ENCODE measurements at places on chromosomes 13 and 19.

- no peak for DNase-seq
Observed at GRCh38 chr13:78193846-78194245, 275.2 kb upstream of the EDNRB start.

DNA sequence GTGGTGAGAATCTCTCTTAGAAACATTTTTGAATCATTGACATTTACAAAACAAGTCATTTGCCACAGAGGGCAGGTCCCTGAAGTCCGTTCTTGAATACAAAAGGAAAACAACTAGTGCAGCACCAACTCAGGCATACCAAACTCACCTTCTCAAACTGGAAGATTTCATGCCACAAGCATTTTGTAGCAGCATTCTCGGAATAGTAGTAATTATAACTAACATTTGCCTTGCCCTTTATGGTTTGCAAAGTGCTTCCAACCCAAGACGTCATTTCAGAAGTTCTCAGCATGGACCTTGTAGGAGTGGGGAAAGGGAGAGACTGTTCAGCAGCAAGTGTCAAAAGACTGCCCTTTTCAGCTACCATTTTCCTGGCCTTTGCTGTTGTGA, 344.6 kb downstream of the RFC3 start:
- DNase-seq: no peak

- no peak for DNase-seq
Observed at GRCh38 chr19:56348289-56348877, 33.7 kb upstream of the ZSCAN5A start.

DNA sequence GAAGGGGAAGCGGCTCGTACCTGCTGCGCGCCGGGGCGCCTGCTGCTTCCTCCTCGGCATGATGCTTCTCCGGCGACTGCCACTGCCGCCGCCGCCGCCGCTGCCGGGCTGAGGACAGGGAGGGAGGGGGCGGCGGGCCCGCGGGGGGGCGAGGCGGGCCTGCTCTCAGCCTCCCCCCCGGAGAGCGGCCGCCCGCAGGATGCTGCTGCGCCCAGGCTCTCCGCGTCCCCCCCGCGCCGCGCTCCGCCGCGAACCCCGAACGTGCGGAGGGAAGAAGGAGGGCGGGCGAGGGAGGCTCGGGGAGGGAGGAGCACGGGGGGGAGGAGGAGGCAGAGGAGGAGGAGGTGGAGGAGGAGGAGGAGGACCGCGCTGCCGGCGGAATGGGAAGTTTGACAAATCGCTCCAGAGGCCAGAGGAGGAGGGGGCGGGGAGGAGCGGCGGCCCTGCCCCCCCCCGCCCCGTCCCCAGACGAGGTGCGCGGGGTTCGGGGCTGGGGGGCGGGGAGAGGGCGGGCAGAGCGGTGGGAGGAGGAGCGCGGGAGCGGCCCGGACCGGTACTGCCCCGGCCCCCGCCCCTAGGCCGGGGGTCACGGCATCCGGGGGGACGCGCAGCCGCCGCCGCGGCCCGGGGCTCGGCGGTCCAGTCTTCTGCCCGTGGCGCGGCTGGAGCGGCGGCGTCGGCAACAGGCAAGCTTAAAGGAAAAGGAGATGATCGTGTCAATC, at the start of gene TSHZ3:
TSHZ3 (minus strand) TSS at position 277 of the 722 bp plus-strand sequence; CDS start at position 60, 217 bp downstream.
- no peak for DNase-seq

DNA sequence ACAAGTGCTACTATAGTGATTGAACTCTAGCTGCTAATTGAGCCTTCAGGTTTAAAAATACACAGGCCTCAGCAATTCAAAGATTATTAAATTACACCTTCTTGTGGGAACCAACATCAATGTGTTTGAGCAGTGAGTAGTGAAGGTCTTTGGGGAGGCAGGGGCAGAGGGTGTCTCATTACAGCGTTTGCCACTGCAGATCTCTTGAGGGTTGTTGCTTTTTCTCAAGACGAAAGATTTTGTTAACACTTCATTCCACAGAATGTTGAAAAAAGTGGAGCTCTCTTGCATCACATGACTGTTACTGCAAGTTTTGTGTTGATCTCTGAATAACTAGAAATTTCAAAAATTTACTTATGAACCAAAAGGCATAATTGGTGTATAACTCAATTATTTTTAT, 253.6 kb downstream of the ATP8A2 start:
- no peak for DNase-seq

- DNase-seq: no peak
Observed at GRCh38 chr19:50882188-50882587, 8.9 kb downstream of the KLK2 start.

DNA sequence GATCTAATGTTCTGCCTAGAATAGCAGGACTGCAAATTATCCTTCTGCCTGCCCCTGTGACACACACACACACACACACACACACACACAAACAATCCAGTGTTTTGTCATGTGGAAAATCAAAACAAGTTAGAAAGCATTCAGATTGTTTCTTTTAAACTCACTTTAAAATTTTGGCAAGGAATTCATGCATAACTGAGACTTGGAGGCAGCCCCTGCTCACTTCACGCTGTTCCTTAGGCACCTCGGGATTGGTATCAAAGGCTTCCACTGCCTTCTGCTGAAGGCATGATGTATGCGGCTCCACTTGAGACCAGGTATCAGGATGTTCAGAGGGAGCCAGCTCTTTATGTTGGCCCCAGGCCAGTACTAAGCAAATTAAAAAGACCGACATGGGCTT, 158.7 kb downstream of the OXGR1 start:
- no peak for DNase-seq

GRCh38 chr19:2287585-2288337, 5.8 kb upstream of the PEAK3 start:
- DNase-seq: no peak

DNA sequence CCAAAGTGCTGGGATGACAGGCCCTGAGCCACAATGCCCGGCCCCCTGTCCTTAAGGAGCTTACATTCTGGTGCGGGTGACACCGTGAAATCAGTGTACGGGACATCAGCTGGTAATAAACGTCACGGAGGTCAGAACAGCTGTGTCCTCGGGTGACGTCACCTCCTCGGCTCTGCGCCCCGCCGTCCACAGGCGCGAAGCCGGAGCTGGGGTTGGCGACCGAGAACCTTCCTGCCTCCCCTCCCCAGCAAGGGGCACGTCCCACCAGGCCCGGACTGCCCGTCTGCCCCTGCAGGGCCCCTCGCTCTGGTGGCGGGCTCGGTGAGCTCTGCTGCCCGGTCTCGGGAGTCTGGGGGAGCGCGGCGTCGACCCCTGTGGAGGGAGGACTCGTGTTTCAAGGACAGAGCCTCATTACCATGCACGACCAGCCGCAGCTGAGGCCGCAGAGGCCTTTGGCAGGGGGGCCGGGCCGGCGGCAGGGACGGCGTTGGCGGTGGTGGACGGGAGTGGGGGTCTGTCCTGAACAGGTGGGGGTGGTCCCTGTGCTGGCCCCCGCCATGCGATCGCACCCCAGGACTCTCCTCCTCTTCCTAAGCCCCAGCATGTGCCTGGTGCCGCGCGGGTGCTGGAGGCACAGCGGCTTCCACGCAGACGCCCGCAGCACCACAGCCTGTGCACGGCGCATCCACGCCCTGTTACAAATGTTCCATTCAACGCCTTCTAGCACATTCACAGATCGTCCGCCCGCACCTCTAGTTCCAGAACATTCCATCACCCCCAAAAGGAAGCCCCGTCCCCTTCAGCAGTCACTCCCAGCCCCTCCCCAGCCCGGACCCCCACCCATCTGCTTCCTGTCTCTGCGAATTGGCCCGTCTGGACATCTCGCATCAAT, 5.4 kb downstream of the LINGO3 start:
- DNase-seq: no peak

DNA sequence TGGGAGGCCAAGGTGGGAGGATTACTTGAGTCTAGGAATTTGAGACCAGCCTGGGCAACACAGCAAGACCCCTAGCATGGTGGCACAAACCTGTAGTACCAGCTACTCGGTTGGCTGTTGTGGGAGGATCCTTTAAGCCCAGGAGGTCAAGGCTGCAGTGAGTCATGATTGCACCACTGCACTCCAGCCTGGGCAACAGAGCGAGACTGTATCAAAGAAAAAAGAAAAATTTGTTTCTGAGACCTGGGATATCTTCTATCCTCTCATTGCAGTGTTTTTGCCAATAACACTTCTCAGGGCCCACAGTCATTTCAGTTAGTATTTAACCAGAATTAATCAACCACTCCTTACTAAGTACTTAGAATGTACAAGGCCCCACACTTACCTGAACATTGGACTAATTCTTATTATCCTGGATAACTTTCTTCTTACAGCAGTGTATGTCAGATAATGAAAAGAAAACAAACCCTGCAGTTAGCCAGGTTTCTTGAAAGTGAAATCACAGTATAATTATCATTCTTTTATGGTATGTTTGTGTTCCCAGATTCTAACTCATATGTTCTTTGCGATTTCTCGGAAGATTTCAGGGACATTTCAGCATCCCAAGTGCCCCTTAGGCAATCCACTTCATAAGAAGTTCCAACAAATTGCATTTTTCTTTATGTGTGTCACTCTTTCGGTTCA, 75.6 kb upstream of the KLF5 start:
- DNase-seq: no peak

DNA sequence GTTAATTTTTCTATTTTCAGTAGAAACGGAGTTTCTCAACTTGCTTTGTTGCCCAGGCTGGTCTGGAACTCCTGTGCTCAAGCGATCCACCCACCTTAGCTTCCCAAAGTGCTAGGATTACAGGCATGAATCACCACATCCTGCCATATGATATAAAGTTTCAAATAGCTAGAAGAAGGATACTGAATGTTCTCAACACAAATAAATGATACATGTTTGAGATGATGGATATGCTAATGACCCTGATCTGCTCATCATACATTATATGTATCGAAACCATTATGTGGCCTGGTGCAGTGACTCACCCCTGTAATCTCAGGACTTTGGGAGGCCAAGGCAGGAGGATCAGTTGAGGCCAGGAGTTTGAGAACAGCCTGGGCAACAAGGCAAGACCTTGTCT, 11.5 kb downstream of the CIB3 start:
- no peak for DNase-seq

- no peak for DNase-seq
Observed at GRCh38 chr19:17020823-17021222, 5.8 kb downstream of the CPAMD8 start.

- no peak for DNase-seq
Observed at GRCh38 chr19:8022275-8022674, 16.8 kb upstream of the ELAVL1 start.

DNA sequence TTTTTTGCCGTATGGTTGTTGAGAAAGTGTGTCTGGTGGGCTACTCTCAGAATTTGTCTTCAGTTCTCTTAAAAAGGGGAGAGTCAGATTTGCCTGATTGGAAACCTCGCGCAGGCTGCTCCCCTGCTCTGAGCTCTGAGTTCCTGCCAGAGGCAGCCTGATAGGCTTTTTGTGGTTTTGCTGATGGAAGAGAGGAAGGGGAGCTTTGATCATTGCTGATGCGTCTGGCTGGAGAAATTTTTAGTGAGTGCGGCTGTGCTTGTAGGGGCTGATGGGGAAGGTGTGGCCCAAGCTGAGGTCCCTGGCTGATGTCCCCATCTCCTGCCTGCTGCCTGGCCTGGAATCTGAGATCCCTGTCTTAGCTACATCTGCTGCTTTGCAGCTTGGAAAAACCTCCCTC, 2.8 kb downstream of the CHST8 start:
- DNase-seq: no peak

DNA sequence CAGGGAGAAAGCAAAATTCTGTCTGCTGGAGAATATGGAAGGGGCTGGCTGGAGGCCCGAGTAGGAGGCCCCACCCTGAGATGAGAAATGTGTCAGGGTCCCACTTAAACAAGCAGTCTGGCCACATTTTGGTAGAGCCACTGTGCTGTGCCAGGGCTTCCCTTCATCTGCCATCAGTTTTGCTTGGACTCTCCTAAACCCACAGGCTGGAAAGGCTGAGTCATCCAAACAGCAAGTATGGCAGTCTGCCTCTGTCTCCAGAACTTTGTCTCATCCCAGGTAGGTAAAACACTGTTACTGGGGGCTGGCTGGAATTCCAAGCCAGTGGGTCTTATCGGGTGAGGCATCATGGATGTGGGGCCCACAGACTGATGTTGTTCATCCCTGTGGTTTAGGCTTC, 1390.6 kb downstream of the UQCRFS1 start:
- no peak for DNase-seq

DNA sequence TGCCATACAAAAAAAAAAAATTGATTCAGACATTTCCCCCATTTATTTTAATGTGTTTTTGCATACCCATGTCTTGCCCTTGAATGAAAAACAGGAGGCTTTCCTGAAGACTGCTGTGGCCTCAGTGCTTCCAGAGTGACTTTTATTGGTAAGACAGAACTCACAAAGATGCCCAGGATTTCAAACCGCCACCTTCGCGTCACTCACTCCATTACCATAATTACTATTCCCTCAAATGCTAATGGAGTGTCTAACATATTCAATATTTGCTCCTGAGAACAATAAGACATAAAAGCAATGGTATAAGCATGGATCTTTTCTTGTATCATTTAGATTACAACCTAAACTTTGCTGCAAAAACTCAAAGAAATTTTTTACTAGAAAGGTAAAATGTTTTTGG, 282.2 kb upstream of the SOX21 start:
- DNase-seq: no peak

- DNase-seq: no peak
Observed at GRCh38 chr19:6100284-6100915, 9.9 kb downstream of the RFX2 start.

- no peak for DNase-seq
Observed at GRCh38 chr19:39471756-39472536, 8.7 kb upstream of the TIMM50 start.

DNA sequence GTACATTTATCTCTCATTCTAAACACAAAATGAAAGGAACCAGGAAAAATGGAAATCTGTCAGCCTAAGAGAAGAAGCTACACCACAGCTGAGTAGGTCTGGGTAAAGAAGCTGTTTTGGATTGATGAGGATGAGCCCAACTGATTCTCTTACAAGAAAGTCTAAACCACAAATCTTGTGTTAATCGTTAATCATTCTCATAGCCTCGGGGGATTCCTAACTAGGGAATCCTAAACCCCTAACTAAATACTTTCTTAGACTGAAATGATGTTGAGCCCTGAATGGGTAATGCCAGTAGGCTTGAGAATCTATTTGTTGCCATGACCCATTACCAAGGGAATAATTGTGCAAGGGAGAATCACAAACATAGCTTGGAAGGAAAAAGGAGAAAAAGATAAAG, 327.5 kb upstream of the SPRY2 start:
- no peak for DNase-seq

- DNase-seq: no peak
Observed at GRCh38 chr13:98827449-98827848, 75.0 kb upstream of the SLC15A1 start.

GRCh38 chr19:56712611-56713276, 41.2 kb upstream of the ZNF835 start:
- DNase-seq: no peak

DNA sequence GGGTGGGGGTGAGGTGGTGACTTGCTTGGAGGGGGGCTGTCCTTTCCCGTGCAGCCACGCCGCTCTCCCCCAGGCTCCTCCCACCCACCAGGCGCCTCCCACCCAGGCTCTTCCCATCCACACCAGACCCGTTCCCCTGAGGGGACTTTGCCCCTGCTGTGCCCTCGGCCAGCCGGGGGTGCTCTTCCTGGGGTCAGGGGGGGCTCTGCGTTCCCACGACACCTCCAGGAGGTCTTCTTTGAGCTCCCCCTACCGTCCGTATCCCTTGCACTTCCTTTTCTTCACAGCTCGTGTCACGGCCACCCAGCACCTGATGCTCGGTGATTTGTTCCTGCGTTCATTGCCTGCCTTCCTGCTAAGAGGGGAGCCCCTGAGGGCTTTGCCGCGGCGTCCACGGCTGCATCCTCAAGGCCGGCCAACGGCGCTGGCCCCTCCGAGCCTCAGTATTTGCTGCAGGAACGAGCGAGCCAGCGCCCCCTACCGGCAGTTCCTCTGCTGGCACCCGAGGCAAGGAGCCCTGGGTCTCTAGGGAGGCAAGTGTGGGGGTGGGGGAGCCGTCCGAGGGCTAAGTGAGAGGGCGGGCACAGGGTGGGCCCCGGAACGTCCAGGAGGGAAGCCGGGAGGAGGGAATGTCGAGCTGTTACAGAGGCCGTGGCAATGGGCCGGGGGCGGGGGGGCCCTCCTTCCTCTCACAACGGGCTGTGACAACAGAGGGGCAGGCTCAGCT, 11.8 kb downstream of the LRRC4B start:
- peak; percentile 47 for DNase-seq
